Mammary epithelial cell (primary cell): ENCODE measurements at places on chromosomes 16 and 17. TPM values are rescaled to one million over a fixed set of nuclear protein-coding genes. Genes with fewer than 3 reads are reported as not detected.

HSF4 gene
- 19.9 and 24.9 TPM in 2 replicates for total RNA-seq

ERN2 gene
- total RNA-seq, result not detected

FBXO39 gene
- 0.56 TPM in 1 of 2 replicates, not detected in the other for total RNA-seq

SLC38A8 gene
- total RNA-seq, result not detected in 2 replicates

SLFN14 gene
- not detected for total RNA-seq

DNA sequence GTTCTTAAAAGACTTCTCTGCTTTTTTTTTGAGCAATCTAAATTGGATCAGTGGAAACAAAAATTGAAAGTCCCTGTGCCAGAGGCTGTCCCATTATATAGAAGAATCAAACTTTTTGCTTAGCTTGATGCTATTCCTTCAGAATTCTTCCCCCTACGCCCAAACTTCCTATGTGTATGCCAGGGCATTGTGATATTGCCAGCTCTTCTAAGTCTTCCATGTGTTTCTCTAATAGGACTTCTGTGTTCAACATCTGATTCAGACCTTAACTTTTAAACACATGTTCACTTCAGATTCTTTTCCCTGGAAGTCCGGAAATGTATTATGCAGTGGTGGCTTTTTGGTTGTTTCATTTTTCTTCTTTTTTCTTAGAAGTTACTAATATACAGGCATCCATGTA, 18.7 kb downstream of the PTRH2 start:
- DNase-seq, result no peak

DNA sequence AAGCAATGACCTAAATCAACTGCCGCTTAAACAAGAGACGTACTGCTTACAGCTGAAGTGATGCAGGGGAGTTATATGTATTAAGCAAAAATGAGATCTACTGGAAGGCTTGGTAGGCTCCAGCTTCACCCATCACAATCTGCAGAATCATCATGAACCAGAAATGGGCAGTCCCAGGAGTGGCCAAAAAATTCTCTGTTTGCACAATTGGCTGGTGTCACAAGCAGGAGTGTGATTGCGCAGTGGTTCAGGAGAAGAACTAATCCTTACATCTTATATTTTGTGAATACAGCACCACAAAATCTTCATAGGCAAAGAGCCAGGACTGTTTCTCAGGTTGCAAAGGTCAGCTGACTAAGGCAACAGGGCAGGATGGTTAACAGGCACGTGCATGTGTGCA, 75.9 kb downstream of the CES1 start:
- DNase-seq, result no peak

GRCh38 chr17:13462146-13462545, 139.6 kb downstream of the HS3ST3A1 start:
- DNase-seq, result no peak

DNA sequence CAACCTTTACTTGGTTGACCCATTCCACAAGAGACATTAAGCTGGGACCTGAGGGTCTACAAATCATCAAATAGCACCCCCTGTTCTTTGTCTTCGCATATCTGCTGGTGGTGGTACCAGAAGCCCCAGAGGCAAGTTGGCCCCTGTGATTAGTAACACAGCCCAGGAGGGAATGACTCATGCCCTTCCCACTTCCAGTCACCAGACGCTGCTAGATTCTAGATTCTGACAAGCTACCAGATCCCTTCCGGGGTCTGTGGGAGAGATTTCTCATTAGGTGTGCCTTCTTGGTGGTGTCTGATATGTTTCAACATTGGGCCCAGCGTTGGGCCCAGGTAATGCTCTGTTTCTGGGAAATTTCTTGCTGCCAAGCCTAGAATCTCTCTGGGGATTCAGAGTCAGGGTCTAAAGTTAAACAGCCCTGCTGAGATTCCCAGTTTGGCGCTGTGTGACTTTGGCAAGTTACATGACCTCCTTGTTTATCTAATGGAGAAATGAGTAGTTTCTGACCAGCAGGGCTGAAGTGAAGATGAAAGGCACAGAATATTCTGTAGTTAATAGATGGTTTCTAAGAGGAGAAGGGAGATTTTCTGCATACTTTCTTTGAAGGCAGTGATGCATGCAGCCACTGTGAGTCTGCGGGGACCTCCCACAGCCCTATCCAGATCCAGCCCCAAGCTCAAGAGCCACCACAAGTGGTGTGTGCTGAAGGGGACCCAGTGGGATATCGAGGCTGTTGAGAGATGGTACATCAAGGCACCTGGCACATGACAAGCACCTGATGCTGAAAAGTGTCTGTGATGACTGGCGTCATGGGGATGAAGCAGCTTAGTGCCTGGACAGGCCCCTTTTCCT, 3.9 kb downstream of the TRPV2 start:
- DNase-seq, result peak; percentile 87

DNA sequence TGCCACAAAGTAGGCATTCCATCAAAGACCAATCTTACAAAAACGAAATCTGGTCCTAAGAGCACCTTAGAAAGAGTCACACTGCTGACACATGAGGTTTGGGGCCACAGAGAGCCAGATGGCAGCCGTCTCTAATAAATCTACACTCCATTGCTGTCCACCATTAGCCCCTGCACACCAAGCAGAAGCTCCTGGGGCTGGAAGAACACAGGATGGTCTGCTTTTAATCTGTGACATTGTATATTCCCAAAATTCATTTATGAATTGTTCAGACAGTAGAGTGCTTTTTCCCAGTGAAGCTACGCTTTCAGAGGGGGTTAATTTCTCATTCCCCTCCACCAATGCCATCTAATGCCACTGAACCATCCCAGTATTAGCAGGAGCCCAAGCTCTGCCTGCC, 1.6 kb downstream of the CYB561 start:
- no peak for DNase-seq

DNA sequence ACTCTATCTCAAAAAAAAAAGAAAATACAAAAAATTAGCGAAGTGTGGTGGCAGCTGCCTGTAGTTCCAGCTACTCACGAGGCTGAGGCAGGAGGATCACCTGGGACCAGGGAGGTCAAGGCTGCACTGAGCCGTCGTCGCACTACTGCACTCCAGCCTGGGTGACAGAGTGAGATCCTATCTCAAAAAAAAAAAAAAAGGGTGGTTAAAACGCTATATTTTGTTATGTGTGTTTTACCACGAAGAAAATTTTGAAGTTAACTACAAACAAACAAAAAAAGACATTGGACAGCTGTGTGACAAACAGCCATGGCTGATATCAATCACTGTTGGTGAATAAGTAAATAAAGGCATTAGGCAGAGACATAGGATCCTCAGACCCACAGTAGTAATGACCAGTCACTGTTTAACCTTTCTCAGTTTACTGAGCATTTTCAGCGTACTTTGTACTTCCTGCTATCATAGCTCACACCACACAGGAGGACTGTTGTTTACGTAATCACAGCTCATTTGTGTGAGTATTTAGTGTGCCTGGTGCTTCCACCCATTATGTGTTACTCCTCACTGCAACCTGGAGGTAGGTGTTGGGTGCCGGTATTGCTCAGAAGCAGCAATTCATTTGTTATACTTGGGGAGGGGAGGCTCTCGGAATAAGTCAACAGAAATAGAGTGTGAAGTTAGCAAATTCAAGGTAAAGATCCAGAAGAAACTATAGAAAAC, 55.4 kb downstream of the COPRS start:
- DNase-seq, result no peak

DNA sequence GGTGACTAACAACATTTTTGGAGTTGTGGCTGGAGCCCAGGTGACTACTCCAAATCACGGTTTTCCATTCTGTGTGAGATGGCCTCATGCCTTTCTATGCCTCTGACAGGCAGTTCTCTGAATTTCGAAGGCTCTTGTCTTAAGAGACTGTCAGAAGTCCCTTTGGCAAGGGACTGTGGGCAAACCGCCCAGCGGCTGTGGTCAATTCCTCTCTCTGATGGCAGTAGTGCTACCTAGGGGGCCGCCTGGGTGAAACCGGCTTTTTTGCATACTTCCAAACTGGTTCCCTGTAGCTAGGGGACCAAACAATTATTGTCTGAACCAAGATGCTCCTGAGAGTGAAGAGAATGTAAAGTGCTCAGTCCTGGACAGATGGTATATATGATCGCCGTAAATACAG, 86.3 kb downstream of the SDR42E1 start:
- no peak for DNase-seq

- DNase-seq, result no peak
Measured at GRCh38 chr17:14604591-14605266, 303.8 kb downstream of the HS3ST3B1 start.

DNA sequence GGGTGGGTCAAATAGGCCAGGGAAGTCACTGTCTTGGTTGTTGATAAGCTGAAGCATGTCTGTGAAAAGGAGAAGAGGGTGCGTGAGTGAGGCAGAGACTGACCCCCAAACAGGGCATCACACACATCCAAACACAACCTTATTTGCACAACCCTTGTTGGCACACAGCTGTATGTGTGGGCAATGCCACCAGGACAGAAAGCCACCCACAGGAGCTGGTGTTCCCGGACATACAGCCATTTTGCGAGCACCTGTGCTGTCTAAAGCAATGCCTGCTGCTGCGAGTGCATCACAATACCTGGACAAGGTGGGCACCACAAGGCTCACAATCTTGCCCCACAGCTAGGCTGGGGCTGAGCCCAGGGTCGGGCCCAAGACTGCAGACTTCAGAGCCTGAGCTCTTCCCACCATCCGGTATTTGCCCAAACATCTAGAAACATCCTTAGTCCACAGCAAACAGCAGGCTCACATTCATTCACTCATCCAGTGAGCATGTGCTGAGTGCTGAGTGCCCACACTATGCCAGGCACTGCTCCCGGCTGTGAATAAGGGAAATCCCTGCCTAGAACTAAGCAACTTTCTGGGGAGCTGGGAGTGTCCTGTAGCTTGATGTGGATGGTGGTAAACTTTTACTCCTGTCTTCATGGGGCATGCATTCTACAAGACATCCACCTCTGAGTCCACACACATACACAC, 16.2 kb downstream of the SREBF1 start:
- no peak for DNase-seq

- no peak for DNase-seq
Measured at GRCh38 chr17:75568412-75569255, 19.0 kb upstream of the MYO15B start.

DNA sequence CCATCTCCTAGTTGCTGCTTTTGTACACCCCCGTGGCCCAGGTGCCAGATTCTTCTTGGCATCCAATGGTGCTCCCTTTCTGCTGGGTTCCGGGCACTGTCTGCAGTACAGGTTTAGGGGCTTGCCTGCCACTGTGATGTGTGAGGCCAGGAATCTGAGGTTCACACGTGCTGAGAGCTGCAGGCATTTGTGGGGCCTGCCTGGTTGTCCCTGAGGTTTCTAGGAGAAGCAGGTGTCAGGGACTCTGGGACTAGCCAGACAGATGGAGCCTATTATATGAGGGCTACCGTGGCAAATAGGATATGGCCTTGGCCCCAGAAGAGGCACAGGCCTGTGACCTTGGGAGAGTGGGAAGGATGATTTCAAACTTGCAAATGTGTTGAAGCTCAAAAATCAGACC, 29.3 kb downstream of the NDEL1 start:
- DNase-seq, result no peak
